ENCODE measurements at places on chromosomes 5 and 9.

- peak; percentile 15 for DNase-seq
Measured at GRCh38 chr9:5832071-5832537, 813 bp downstream of the ERMP1 start.

GRCh38 chr5:112159435-112159834 is 259.6 kb downstream of the EPB41L4A start:
- peak; percentile 41 for DNase-seq

- DNase-seq, result no peak
Measured at GRCh38 chr5:147805030-147805454, 22.5 kb upstream of the JAKMIP2 start.

DNA sequence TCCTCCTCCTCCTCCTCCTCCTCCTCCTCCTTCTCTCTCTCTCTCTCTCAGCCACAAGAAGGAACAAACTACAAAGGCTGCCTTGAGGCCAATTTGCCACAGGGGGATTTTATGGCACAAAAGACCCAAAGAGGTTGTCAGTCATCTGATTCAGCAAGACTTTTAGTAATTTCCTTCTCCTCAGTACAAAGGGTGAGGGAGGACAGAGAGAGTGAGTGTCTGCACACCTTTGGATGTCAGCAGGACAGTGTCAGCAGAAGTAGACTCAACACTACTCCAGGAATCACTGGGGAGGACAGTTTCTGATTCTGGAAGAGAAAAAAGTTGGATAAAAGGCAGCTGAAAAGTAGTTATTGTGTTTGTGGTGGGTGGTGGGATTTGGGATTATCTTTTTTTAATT is 13.6 kb downstream of the TIMD4 start:
- DNase-seq, result no peak

DNA sequence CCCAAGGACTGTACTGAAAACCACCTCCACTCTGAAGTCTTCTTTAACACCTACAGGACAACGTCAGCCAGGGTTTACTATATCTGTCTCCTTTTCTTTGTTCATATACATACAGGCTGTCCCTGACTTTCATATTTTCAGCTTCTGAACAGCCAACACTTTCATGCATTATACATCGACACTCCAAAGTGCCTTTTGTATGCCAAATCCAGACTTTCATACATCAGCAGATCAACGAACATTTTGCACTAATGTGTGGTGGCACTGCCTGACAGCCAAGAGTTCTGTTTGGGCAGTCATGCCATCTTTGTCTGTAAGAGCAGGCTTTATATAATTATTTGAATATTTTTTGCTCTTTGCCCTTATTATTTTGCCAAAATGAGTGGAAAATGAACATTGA is 487.4 kb downstream of the CETN3 start:
- DNase-seq, result no peak

DNA sequence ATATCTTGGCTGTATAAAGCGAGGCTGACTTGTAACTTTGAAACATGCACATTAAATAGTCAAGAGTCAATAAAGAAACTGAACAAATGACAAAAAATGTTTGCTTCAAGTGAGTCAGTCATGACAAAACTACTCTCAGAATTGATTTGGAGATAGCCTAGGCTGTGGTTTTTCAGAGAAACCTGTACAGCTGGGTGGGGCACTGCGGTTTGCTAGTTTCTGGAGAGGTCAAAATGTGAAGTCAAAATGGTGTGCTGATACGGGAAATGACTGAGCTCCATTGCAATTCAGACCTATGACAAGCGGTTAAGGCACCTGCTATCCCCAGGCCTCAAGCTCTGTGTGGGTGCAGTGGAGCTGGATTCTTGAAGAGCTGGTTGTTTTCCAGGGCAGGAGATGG is 10.3 kb upstream of the CD180 start:
- no peak for DNase-seq

- no peak for DNase-seq
Measured at GRCh38 chr5:93915142-93915553, 173.7 kb upstream of the POU5F2 start.

GRCh38 chr5:76755779-76756637 is 40.1 kb downstream of the F2R start:
- DNase-seq, result no peak

GRCh38 chr5:7393921-7394799 is 1.8 kb upstream of the ADCY2 start:
- no peak for DNase-seq

- no peak for DNase-seq
Measured at GRCh38 chr9:130058887-130059286, 5.2 kb downstream of the GPR107 start.

DNA sequence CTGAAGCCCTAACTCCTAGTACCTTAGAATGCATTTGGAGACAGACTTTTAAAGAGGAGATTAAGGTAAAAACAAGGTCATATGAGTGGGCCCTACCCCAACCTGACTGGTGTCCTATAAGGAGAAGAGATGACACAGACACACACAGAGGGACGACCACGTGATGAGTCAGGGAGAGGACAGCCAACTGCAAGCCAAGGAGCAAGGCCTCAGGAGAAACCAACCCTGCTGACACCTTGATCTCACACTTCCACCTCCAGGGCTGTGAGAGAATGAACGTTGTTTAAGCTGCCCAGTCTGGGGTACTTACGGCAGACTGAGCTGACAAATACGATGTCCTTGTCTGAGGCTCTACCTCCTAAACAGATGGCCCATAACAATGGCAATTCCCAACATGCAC is 93.6 kb downstream of the ROR2 start:
- no peak for DNase-seq

GRCh38 chr5:32331935-32332274 is 19.2 kb upstream of the MTMR12 start:
- no peak for DNase-seq

- DNase-seq, result no peak
Measured at GRCh38 chr5:141707510-141707909, 25.5 kb upstream of the ARAP3 start.

GRCh38 chr9:122827761-122828093 is 661 bp downstream of the PDCL start:
- no peak for DNase-seq

DNA sequence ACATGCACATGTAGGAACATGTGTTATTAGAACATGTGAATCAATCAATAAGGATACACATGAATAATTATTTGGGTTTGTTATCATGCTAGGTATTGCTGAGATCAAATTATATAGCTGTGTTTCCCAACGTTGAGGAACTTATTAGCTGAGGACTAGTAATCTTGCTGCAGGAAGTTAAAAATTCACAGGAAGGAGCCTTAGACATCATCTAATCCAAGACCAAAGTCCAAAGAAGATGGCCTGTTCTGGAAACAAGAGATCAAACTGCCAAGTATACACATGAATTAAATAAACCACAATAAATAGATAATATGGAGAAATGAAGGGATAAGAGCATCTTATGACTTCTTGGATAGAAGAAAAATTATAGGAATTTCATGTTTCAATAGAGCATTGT is 19.9 kb downstream of the POU5F2 start:
- no peak for DNase-seq
